ENCODE measurements at places on chromosomes 5 and 9.

- DNase-seq = no peak
Observed at GRCh38 chr9:120454467-120454866, 125.5 kb downstream of the CDK5RAP2 start.

DNA sequence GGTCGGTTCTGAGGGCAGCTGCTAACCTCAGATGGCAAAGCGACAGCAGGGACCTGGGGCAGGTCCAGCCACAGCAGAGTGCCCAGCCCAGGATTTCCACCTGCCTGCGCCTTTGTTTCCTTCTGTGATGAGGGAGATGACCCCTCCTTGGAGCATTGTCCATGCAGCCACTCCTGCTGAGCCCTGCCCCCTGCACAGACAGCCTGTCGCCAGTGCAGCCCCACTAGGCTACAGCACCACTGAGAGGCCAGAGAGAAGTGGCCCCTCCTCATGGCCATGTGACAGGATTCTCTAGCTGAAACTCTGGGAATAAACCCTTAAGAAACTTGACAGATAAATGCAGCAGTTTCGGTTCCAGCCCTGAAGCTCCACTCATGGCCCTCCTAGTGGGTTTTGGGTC lies 10.5 kb upstream of the MRNIP start:
- DNase-seq = no peak

GRCh38 chr5:36658038-36658756 lies 51.8 kb downstream of the SLC1A3 start:
- DNase-seq = no peak

- peak; percentile 96 for DNase-seq
Observed at GRCh38 chr5:151151793-151152192, 5.8 kb downstream of the ANXA6 start.

- no peak for DNase-seq
Observed at GRCh38 chr5:884345-885126, 8.1 kb downstream of the BRD9 start.

DNA sequence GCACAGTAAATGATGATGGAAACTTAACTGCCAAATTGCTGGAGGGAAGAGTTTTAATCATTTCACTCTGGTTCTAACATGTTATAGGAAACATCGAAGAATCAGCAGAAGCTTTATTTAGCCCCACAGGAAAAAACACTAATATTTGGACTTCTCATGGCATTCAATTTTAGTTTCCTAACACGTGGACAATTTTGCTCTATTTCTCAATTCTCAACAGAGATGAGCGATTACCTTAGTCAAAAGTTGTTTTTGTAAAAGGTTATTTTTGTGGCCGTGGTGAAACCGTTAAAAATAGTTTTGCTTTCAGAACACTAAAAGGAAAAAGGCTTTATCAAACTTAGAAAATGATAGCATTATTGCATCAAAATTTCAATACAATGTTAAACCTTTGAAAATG lies 235.2 kb downstream of the PLK2 start:
- no peak for DNase-seq
